ENCODE measurements at places on chromosomes 1 and 21. TPM values are rescaled to one million over a fixed set of nuclear protein-coding genes. Genes with fewer than 3 reads are reported as not detected.

Gene TP53BP2
- total RNA-seq: 9.8 TPM

GRCh38 chr1:27662707-27663393, 9.1 kb downstream of the IFI6 start:
- DNase-seq: peak; percentile 59

- DNase-seq: peak; percentile 70
These were observed 56.4 kb downstream of the HLCS start for GRCh38 chr21:36909901-36910561.

- no peak for DNase-seq
These were observed 19.9 kb downstream of the AGPAT3 start for GRCh38 chr21:43884861-43885417.

- DNase-seq: no peak
These were observed 34.0 kb upstream of the BCAR3 start for GRCh38 chr1:93715529-93716126.

- DNase-seq: no peak
These were observed 92.5 kb downstream of the DSCAM start for GRCh38 chr21:40754466-40754865.

DNA sequence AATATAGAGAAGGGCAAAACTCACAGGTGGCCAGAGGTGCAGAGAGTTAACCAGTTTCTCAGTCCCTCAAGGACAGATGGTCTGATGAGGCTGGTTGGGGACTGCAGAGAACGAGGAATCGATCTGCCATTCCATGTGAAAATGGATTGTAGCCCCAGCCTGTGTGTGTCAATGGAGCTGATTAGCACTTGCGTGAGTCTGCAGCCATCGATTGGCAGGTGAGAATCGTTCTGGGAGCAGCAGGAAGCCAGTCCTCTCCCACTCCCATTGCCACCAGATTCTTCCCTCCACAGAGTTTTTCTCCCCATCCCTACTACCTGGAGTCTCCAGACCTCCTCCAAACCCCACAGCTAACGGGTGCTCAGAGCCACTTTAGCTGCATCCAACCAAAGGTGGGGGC, 18.3 kb upstream of the PSMB2 start:
- no peak for DNase-seq

- DNase-seq: no peak
These were observed 162.4 kb downstream of the PGBD5 start for GRCh38 chr1:230263568-230264195.

DNA sequence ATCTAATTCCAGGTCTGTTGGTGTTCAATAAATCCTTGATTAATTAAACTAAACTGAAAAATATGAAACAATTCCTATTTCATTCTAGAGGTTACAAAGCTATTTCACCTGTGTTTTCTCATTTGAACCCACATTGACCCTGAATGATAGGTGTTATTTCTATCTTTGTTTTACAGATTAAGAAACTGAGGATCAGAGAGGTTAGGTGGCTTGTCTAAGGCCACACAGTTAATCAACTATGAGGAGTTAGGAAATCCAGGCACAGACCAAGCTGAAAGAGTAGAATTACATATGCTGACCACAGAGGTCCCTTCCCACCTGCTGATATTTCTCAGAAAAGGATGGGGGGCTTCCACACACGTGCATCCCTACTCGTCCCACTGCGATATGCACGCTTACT, 487 bp downstream of the PIGR start:
- no peak for DNase-seq

DNA sequence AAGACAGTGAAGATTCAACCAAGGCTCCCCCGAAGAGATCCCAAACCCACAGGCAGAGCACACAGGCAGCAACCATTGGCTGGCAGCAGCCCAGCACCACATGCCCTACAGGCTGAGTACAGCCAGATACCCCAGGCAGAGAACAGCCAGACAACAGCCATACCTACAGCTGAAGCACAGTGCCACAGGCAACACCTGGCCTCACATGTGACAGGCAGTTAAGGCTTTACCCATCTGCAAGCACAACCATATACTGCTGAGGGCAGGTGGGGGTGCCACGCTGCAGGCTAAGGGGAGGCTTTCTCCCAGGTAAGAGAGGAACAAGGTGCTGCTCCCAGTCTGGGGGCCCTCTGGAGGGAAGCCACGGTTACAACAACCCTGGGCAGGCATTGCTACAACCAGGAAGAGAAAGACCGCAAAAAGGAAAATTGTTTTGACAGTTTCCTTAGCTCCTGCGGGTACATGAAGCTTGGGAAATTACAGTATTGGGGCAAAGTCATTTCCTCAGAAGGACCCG, 12.3 kb downstream of the CHIT1 start:
- no peak for DNase-seq

All from MG63 (cell line).